8988T (cell line): ENCODE measurements at places on chromosomes 7 and 10.

DNA sequence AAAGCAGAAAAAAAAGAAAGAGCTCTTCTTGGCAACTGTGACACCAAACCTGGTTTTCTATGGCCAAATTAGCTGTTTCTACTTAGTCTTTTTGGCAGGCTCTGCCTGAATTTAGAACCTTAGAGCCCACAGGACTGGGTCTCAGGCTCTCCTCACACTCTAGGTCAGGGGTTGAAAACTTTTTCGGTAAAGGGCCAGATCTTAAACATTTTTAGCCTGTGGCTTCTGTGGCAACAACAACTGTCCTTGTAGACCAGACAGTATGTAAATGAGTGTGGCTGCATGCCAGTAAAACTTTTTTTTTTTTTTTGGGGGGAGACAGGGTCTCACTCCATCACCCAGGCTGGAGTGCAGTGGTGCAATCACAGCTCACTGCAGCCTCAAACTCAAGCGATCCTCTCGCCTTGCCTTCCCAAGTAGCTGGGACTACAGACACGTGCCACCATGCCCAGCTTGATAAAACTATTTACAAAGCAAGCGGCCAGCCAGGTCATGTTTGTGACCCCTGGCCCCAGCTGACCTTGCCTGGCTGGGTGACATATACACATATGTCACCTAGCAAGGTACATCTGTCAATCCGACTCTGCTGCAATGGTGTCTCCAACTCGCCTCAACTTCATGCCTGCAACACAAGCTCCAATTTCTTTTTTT, 17.4 kb downstream of the KPNA7 start:
- no peak for DNase-seq

DNA sequence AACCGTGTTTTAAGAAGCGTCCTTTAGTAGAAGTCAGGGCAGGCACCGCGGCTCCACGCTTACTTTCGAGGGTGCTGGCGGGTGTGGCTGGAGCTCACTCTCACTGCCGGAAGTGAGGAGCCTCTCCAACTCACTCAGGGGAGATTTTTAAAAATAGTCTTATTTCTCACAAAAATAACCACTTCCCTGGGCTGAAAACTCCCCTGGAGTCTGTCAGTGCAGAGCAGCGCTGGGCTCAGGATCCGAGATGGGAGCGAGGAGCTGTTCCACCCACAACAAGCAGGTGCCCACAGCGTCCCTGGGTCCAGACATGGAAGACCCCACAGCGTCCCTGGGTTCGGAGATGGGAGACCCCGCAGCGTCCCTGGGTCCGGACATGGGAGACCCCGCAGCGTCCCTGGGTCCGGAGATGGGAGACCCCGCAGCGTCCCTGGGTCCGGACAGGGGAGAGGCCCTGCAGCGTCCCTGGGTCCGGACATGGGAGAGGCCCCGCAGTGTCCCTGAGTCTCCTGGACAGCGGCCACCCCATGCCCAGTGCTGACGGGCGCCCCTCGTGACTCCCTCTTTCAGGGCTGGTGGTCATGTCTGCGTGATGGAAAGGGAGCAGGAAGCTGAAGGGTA, 51.2 kb downstream of the VIPR2 start:
- no peak for DNase-seq

DNA sequence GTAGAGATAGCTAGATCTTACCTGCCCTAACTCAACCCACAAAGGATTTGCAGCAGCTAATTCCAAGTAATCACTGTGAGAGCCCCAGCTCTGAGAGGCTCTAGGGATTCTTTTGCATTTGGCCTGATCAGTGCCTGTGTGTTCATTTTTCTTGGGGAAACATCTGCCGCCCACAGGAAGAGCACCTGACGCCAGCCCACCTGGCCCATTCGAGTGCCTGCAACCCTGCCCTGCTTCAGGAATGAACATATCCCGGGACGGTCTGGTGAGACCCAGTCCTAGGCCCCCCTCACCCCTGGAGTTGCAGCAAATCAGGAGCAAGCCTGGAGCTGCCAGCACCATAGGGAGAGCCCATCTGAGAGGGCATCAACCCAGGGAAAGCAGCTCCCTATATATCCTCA, 38.8 kb downstream of the GSDME start:
- DNase-seq: no peak

- DNase-seq: no peak
Measured at GRCh38 chr7:128347647-128348097, 4.0 kb upstream of the RBM28 start.

DNA sequence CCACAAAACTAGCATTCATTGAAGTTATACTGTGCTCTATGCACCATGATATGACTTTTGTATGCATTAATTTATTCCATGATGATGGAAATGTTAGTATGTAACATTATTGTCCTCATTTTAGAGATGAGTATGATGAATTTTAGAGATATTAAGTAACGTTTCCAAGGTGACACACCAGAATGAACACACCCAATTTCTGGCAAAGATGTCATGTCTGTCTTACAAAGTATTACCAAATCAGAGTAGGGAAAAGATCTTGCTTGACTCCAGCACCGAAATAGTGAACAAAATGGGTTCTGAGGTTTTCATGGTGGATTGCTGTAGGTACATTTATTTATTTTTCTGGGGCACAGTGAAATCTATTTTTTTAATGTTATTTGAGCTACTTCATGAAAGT, 33.8 kb upstream of the COL1A2 start:
- DNase-seq: no peak

- DNase-seq: no peak
Measured at GRCh38 chr7:155258226-155258560, 39.5 kb upstream of the INSIG1 start.

- DNase-seq: no peak
Measured at GRCh38 chr10:95508730-95509129, 52.4 kb downstream of the SORBS1 start.

- DNase-seq: no peak
Measured at GRCh38 chr7:23011222-23011924, 2.6 kb downstream of the HYCC1 start.

- no peak for DNase-seq
Measured at GRCh38 chr7:20152511-20152910, 64.7 kb downstream of the MACC1 start.
